ENCODE measurements at places on chromosomes 2 and 18. TPM values are rescaled to one million over a fixed set of nuclear protein-coding genes. Genes with fewer than 3 reads are reported as not detected.

DNA sequence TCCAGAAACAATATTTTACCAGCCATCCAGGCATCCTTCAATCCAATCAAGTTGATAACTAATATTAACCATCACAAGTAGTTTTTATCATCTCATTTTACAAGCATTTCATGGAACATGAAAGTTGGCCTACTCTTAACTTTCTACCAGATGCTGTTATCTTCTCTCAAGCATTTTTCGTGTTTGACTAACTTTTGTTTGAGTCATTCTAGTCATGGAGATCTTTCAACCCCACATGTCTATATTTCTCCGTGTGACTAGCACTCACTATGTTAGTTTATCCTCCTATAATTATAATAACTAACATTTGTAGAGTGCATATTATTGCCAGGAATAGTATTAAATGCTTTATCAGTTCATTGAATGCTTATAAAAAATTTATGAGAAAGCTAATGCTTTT lies 307.0 kb upstream of the CWC22 start:
- no peak for DNase-seq

- DNase-seq: no peak
Observed at GRCh38 chr18:27412556-27412955, 227.4 kb upstream of the CHST9 start.

DNA sequence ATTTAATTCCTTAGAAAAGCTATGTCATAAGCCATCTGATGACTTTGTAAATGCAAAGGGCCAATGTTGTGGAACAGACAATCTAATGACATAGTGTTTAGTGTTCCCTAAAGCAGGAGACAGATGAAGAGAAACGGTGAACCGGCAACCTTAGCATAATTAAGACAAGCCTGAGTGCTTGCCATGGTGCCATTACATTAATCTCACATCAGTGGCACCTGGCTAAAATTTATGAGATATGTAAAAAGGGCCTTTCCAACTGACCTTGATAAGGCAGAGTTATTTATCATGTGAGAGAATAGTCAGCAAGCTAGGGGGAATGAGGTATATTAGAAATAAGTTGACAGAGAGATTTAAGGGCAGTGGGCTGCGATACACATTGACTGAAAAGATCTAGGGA lies 261.8 kb downstream of the ERBB4 start:
- DNase-seq: no peak

The ERFE gene
- total RNA-seq: 113 TPM

The RNU2-63P gene
- not detected for total RNA-seq

All from kidney epithelial cell (primary cell).